ENCODE measurements at places on chromosomes 4 and X.
A peak's percentile ranks its signal among the peaks of the same experiment; 100 is the strongest.

GRCh38 chr4:69848028-69848427 is 11.9 kb downstream of the SULT1E1 start:
- DNase-seq: no peak

DNA sequence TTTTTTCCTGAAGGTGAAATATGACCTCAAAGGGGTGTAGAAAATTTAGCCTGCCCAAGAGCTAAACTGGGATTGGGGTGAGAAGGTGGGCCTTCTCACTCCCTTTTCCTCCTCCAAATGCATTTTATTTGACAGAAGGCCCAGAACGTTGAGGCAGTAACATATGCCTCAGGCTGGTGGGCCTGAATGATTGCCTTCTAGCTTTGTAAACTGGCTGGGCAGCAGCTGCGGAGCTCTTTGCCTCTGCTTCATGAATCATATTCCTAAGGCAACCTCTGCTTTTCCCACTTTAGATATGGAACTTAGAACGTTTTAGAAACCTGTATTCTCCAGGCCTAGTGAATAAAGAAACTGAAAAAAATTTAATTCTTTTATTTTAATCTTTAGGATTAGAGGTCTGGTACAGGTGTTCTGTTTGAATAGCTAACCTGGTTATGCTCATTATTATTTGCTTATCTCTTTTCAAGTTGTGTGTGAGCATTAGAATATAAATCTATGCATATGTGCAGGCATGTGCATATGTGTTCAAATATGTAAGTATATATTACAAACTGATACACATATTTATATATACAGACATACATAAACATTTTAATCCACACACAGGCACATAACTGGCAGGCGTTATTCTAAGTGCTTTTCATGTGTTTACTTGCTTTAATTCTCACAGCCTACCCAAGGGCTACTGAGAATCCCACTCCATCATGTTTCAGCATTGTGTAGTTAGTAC is 11.5 kb downstream of the PRDM8 start:
- DNase-seq: no peak

GRCh38 chrX:118839334-118839958 is 15.8 kb downstream of the ZCCHC12 start:
- peak; percentile 73 for DNase-seq

- no peak for DNase-seq
These were observed 36.0 kb upstream of the TTC29 start for GRCh38 chr4:146981651-146982050.

- DNase-seq: no peak
These were observed 52.0 kb downstream of the HMX1 start for GRCh38 chr4:8819473-8820177.

DNA sequence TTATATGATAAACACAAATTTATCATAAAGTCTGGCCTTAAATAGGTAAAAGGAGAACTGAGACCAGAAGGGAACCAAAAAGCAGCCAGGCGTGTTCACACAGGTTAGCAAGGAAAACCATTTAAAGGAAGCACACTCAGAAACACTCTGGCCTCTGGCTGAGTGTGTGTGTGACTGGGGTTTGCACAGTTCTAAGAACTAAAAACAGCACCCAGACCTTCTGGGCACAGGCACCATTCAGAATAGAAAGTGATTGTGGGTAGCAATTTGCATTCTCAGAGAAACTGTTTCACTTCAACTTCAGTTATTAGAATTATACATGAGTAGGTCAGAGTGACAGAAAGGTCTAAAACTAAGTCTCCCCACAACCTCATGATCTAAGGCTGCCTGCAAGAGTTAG is 10.0 kb downstream of the GPR82 start:
- DNase-seq: no peak

- DNase-seq: no peak
These were observed 586.2 kb upstream of the AGA start for GRCh38 chr4:178028481-178028880.

DNA sequence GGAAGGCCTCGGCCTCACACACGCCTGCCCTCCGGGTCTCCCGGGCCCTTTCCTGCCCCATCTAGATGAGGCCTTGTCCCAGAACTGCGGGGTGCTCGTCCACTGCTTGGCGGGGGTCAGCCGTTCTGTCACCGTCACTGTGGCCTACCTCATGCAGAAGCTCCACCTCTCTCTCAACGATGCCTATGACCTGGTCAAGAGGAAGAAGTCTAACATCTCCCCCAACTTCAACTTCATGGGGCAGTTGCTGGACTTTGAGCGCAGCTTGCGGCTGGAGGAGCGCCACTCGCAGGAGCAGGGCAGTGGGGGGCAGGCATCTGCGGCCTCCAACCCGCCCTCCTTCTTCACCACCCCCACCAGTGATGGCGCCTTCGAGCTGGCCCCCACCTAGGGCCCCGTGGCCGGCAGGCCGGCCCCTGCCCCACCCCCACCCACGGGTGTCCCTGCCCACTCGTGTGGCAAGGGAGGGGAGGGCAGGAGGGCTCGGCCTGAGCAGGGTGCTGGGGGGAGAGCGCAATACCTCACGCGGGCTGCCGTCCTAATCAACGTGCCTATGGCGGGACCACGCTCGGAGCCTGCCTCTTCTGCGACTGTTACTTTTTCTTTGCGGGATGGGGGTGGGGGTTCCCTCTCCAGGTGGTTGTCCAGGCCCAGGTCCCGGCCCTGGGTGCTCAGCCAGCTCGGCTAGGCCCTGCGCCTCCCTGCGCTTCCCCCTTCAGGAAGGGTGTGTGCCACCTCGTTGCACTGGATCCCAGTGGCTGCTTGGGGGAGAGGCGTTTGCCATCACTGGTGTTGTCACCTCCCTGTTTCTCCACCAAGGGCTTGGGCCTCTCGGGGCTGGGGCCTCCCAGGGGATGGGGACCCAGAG is 3.1 kb downstream of the DUSP9 start:
- no peak for DNase-seq

- no peak for DNase-seq
These were observed 26.5 kb upstream of the BDH2 start for GRCh38 chr4:103126126-103126525.

GRCh38 chr4:19151684-19152083 is 1100.0 kb upstream of the SLIT2 start:
- DNase-seq: no peak

DNA sequence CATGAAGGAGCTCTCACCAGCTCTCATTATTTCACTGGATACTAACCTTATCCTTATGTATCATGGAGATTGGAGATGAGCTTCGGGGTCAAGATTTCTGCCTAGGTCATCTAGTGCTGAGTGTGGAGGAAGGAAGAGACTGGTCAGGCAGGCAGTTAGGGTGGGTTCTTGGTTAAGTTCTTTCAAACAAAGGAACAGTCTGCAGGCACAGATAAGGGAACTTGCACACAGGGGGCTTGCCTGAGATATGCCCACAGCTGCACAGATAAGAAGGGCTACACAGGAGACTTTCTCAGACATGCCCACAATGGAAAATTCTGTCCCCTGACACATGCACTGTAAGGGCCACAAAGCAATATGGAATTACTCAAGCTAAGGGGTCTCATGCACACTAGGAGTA is 904.1 kb downstream of the NLGN4X start:
- DNase-seq: no peak

GRCh38 chrX:10507181-10507580 is 113.2 kb downstream of the MID1 start:
- no peak for DNase-seq

DNA sequence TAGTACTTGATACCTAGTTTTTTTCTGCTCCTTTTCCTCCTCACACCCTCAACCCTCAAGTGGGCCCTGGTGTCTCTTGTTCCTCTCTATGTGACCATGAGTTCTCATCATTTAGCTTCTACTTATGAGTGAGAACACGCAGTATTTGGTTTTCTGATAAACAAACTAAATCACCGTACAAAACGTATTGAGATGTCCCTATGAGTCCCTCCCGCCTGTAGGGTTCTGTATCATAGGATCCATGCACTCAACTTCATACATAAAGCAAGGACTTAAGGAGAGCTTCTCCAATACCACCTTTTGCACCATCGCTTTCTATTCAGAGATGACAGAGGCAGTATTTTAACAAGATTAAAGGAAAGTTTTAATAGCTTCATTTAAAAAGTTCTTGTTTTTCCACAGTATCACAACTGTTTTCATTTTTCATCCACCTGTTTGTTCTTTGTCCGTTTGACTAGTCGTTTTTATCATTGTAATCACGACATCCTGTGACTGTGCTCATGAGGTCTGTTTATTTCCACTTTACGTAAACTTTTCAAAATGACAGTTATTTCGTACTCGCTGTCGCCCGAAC is 457 bp upstream of the RAB9A start:
- DNase-seq: no peak

DNA sequence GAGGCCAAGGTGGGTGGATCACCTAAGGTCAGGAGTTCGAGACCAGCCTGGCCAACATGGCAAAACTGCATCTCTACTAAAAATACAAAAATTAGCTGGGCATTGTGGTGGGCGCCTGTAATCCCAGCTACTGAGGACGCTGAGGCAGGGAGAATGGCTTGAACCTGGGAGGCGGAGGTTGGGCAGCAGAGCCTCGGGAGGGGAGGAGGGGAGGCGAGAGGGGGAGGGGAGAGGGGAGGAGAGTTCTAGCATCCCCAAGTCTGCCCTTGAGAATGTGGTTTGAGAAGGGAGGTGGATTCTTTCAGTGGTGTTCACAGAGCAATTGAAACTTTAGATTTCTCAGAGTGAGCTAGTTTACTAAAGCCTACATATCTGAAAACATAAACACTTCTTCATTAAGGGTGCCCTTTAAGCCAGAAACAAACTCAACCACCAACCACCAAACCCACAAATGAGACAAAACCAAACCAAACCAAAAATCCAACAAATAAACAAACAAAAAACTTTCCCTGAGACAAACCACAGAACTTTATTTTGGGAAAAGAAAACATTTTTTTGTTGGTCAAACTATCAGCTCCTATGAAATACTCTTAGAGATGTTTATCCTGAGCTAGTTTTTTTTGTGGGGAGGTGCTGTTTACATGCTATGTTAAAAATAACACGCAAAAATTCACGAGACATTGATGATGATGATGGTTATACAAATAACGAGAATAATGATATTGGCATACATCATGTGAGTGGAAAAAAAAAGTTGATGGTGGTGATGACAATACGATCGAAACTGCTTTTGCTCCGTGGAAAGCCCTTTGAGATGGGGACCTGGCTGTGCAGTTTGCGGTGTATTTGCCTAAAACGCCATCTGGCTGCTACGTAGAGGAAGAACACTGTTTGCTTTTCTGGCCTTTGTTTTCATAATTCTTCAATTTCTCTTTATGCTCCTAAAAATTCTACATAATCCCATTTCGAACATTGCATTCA is 98.2 kb upstream of the PRKX start:
- DNase-seq: peak; percentile 47

- no peak for DNase-seq
These were observed 1.1 kb downstream of the TMEM35A start for GRCh38 chrX:101079736-101080270.
